ENCODE measurements at places on chromosomes 16 and 17.

DNA sequence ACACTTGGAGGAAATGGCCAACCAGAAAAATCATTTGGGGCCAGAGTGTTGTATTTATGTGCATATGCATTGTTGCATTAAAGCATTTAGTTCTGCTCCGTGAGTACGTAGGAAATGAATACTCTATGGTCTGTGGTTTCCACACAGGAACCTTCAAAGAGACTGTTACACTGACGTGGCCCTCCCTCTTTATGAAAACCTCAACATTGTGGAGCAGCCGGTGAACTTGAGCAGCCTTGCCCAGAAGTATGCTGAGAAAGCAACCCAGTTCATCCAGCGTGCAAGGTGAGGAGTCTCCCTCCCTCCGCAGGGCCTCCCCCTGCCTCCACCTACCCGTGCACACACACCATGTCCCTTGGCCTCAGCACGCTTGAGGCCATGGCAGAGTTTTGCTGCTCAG lies 65.2 kb downstream of the ARSG start:
- DNase-seq, result peak; percentile 72

DNA sequence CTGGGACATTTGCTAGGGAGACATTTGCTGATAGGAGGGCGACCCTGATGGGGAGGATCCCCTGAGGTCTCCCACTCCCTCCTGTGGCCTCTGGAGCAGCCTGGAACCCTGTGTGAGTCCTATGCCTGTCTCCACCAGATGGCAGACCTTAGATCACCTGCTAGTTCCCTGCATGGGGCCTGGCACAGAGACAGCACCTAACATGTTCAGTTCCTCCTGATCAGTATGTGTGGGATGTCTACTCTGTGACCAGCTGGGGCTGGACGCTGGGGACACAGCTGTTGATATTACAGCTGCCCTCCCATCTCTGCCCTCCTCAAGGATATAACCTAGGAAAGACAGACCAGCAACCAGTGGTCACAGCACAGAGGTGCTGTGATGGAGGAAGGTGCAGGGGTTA lies 1.1 kb upstream of the ADCY7 start:
- DNase-seq, result peak; percentile 61

DNA sequence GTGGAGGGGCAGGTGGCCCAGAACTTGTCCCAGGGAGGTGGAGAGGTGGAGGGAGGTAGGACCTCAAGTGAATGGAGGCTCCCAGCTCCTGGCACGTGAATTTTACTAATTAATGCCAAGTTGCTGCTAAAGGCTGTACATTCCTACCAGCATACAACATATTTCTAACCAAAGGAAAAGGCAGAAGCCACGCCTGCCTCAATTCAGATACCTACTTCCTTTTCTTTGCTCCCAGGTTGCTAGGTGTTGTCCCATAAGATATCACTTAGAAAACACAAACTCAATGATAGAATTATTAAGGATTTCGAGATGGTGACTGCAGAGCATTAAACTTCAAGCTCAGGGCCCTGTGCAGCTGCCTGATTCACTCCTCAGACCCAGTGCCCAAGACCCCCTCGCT lies 20.5 kb upstream of the SMPD3 start:
- DNase-seq, result no peak

- DNase-seq, result no peak
Measured at GRCh38 chr17:76498876-76499251, 2.4 kb downstream of the RHBDF2 start.

DNA sequence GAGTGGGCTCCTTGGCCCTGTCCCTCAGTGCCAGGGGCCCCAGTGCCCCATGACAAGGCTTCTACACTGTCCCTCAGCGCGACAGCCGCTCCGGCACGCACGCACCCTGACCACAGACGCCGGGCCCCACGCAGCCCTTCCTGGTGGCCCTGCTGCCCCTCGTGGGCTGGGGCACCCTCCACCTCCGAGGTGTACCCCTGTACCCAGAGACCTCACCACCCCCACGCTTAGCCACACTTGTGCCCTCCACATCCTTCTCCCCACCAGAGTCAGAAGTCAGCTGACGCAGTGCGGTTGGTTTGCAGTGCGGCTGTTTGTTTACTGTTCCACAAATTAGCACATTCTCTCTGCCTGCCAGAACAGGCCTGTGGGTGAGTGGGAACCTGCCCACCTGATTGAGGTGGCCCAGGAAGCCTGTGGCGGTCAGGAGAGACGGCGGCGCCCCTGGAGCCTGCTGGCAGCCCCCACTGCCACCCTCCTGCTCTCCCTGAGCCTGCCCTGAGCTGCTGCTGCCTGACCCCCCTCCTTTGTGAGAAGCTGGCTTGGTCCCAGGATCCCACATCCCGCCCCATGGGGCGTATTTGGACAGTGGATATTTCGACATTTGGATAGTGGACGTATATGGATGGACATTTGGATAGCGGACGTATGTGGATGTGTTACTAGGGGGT lies 38.0 kb upstream of the CDH15 start:
- DNase-seq, result no peak

- no peak for DNase-seq
Measured at GRCh38 chr16:28258567-28258966, 33.8 kb upstream of the SBK1 start.

DNA sequence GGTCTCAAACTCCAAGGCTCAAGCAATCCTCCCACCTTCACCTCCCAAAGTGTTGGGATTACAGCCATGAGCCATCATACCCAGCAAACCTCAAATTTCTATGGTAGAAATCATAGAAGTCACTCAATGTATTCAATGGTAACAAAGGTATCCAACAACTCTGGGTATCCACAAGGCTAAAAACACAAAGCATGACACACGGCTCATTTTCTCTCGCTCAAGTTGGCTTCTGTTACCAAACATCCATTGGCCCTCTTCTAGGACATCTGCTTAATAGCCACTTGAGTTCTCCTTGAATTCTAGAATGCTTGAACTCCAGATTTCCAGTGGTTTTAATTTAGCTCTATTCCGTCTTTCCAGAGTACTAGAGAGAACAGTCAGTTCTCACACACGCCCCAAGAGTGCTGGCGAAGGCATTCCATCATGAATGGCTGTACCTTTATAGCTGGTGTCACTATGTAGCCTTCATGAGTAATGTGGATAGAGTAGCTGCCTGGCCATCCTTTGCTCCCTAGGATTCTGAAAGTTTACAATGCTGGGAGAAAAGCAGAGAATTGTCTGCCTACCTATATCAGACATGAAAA lies 42.6 kb downstream of the SPAG9 start:
- no peak for DNase-seq

GRCh38 chr17:81218459-81218858 lies 4.3 kb downstream of the CEP131 start:
- no peak for DNase-seq

DNA sequence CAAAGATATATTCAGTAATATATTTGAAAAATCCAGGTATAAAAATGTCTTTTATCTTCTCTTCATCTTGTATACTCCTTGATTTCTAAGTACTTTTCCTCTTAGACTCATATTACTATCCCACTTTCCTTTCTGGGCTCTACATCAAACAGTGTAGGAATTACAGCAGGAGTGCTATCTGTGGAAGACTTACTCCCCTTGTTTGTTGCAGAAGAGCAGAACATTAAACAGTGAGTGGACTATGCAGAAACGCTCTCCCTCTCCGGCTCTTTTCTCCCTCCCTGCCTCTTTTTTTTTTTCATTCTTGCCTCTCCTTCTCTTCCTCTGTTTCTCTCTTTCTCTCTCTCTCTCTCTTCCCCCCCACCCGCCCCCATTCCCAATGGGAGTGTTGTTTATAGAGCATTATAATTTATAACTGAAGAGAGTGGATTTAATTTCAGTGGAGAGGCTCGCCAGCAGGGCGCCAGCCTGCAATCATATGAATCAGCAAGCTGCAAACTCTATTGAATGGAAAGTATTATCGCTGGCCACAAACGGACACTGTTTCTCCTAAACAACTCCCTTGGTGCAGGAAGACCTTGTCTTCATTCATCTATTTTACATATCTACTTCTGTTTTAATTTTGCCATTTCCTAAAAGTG lies 242.3 kb upstream of the TBX2 start:
- DNase-seq, result no peak

DNA sequence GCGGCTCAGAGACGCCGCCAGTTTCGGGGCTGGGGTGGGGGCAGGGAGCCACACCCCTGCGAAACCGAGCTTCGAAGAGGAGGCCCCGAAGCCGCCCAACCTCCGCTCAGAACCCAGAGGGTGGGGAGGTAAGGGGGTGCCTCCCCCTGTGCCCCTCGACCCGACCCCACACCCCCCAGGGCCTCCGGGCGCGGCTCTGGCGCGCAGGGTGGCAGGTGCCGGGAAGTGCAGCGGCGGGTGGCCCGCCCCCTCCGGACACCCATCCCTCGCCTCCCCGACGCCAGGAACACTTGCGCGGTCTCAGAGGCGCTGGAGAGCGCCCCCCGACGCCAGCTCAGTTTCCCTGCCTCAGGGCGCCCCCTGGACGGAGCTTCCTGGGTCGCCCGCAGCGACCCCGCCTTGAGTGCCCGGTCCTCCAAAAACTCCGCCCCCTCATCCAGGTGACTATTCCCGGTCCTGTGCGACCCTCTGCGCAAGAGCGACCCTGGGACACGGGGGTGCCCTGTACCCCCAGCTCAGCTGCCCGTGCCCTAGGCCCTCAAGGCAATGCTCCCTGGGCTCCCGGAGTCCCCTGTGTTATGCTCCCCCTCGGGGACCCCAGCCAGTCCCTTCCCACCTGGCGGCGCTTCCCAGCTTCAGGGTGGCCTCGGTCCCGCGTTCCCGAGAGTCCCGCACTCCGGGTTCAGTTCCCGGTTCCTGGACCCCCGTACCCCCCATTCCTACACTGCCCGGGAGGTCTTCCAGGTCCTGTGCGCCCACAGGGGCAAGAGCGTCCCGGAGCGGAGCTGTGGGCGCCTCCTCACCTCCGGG lies 562 bp downstream of the PPL start:
- no peak for DNase-seq

DNA sequence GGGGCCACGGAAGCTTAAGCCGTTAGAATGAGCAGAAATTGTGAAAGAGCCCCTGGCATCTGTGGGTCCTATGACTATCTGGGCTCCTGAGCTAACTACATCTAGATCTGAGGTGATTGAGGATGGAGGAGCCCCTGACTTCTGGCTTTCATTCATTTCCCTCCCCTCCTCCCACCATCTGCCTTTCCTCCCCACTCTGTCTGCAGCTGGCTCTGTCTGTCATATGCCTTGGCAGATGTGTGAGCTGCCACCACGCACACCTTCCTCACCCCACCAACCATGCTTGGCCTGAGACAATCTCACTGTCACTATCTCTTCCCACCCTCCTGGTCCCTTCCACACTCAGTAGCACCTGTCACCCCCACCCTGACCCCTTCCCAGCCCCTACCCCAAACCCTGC lies 5.1 kb downstream of the CD300E start:
- no peak for DNase-seq

DNA sequence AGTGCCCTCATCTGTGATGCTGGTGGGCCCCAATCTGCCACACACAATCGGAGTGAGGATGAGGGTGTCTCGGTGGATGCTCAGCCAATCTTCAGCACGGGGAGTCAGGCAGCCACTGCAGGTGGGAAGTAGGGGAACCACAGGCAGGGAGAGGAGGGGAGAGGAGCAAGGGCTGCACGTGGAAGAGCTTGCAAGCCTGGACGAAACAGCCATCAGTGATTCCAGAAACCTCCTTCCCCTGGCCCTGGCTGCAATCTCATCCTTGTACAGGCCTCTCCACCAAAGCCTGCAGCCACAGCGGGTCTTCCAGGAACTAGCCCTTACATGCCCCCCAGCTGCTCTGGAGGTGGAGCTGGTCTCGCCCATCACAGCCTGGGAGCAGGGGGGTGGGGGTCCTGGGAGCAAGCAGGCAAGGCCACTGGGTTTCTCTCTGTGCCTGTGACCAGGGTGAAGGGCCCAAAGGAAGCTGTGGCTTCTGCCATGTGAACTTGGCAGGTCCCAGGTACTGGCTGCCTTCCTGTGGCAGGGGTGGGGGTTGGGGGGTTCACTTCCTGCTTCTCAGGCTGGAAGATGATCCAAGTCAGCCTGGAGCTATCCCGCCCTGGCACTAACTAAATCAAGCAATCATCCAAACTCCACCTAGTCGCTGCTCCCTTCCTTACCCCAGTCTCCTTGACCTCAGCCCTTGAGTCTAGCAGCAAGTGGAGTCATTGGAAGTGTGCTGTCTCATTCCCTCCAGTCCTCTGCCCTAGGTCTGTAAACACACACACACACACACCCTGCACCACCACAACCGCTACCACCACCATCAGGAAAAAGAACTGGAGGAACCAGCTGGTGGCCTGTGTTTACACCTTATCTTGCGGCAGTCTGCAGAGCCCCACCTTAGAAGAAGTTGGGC lies 29.4 kb upstream of the MLKL start:
- no peak for DNase-seq

- no peak for DNase-seq
Measured at GRCh38 chr17:45688820-45689219, 95.3 kb upstream of the CRHR1 start.

GRCh38 chr16:55542459-55543082 lies 23.9 kb upstream of the CAPNS2 start:
- DNase-seq, result no peak

DNA sequence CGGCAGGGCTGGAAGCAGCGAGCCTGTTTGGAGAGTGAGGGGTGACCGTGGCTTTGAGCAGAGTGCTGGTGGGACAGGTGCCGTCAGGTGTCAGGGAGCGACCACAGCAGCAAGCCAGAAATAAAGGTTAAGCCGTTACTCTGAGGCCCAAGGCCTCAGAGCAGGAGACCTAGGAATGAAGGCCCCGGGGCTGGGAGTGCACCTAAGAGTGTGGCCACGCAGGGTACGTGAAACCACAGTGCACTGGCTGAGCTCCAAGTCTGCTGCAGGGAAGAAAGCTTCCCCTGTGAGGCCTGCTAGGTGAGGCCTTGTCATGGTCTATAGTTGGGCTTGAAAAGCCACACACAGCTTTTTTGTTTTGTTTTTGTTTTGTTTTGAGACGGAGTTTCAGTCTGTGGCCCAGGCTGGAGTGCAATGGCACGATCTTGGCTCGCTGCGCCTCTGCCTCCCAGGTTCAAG lies 8.7 kb downstream of the CLUAP1 start:
- DNase-seq, result peak; percentile 73

DNA sequence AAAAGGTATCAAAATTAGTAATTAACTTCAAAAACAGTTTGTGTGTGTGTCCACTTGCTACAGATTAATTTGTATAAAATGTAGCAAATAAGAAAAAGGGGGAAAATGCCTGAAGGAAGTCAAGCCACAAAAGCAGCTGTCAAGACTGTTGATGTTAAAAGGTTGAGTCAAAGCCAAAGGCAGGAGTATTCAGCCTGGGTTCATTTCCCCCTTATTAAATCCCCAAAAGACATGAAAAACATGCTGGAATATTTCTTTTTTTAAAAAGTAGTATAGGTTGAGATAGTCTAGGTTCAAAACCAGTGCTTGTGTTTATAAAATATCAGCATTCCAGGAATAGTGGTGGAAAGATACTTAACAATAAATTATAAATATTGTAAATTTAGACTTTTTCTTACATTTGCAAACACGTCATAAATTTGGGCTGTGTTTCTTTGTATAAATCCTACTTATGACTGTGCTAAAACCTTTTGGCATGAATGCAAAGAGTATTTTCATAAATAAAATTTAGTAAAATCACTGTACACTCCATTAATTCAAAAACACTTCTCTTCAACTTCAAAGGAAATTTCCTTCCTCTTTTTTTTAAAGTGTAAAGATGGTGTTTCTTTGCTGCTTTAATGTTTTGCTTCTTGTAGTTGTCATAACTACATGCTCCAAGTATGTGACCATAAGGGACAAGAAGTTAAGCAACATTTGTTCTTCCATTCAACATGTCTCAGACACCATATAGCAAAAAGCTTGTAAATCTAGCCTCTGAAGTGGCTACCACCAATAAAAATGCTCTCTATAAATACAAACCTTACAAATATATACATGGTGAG lies 72.0 kb downstream of the SKAP1 start:
- DNase-seq, result no peak

GRCh38 chr16:57993897-57994296 lies 6.6 kb downstream of the ZNF319 start:
- DNase-seq, result no peak

Data from activated T-cell treated with anti-CD3 and anti-CD28 coated beads, Interleukin-2, amount 50 U/mL, for 48 hours (primary cell).